Amygdala (tissue), 56 donors: ENCODE measurements at places on chromosomes 13 and 19.
A peak's percentile ranks its signal among the peaks of the same experiment; 100 is the strongest.

- peak; percentile 30 for DNase-seq
Observed at GRCh38 chr13:60397704-60398378, 821 bp downstream of the TDRD3 start.

DNA sequence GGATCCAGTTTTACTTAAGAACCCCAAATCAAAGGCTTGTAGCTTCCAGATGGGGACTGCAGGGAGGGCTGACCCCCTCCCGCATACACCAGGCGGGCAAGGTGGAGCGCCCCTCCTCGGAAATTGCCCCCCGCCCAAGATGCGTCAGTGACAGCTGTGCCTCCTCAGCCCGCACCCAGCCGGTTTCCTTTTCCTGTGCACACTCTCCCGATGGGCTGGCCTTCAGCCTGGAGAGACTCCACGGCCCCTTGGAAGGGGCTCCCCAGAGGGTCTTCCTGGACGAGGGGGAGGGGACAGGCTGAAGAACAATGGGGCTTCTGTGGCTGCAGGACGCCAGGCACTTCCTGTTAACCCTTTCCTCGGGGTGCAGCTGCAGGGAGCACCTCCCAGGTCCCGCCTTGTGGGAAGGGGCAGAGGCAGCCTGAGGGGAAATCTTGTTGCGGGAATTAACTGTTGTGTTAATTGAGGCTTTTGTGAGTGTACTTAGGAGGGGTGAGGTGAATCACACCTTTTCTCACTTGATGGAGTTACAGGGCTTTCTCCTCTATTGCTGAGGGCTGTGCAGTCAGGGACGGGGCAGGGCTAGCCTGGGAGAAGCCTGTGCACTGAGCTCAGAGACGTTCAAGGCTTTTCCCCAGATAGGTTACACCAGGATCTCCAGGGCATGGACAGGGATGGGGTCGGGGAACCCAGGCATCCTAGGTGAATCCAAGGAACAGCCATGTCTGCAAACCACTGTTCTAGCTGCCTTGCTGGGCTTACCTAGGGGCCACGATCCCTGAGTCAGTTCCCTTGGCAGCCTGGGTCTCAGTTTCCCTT, 14.3 kb downstream of the IER2 start:
- no peak for DNase-seq

- DNase-seq = no peak
Observed at GRCh38 chr13:76292726-76293125, 593.5 kb downstream of the KCTD12 start.

- peak; percentile 23 for DNase-seq
Observed at GRCh38 chr19:38793177-38793576, 4.2 kb downstream of the LGALS7B start.

- DNase-seq = no peak
Observed at GRCh38 chr13:46334035-46334822, 52.8 kb downstream of the RUBCNL start.

DNA sequence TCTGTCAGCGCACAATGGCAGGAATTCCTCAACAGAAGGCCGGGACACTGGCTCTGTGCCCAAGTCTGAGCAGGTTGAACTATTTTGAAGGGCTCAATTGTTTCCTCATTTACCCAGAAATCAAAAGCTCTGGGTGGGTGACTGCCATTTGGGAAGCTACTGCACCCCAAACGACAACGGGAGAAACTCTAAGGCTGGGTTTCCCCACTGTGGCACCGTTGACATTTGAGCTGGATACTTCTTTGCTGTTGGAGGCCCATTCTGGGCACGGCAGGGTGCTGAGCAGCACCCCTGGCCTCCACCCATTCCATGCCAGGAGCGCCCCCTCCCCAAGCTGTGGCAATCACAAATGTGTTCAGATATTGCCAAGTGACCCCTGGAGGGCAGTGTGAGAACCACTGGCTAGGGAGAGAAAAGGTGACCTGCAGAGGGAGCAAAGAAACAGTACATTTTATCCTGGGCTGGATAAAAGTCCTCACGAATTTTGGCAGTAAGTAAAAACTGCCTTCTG, 62.5 kb downstream of the RFX2 start:
- DNase-seq = no peak

GRCh38 chr13:31011901-31012654, 79.6 kb downstream of the TEX26 start:
- no peak for DNase-seq

GRCh38 chr13:112346173-112346898, 29.8 kb upstream of the SPACA7 start:
- no peak for DNase-seq

GRCh38 chr19:17868669-17869068, 3.1 kb upstream of the SLC5A5 start:
- DNase-seq = no peak

- DNase-seq = no peak
Observed at GRCh38 chr13:19967621-19968020, 9.1 kb downstream of the ZMYM2 start.

DNA sequence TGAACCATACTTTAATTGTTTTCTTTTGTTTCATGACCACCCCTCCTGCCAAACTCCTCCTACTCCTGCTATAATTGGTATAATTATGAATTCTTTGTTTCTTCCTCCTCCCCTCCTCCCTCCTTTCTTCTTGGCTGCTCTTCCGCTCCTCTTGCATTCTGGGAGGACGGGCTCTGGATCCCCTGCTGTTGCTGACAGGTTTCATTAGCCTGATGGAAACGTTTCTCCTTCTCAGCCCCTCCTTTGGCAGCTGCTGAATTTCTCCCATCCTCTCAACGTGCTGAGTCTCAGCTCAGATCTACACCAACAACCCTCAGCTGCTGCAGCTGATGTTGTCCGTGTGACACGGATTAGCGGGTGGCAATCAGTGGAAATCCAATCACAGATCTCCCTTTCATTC, 97.1 kb upstream of the UBAC2 start:
- DNase-seq = no peak

GRCh38 chr13:91529739-91530482, 131.5 kb downstream of the GPC5 start:
- DNase-seq = no peak

- DNase-seq = no peak
Observed at GRCh38 chr13:40770609-40770933, 419 bp downstream of the MRPS31 start.

DNA sequence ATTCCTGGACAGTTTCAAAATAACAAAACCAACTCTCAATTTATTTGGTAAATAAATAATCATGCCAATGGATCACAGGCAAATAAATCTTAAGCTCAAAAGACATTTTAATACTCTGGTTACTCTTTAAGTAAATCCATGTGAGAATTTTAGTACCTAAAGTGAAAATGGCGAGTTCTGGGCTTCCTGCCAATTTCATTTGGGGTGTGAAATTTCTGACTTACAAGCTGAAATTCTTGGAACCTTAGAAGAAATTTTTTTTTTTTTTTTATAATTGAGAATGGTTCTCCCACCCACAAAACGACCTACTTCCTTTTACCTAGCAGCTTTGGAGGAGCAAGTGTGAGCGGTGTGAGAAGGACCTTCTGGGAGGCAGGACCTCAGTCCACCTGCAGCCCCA, 354.5 kb upstream of the NBEA start:
- DNase-seq = no peak

DNA sequence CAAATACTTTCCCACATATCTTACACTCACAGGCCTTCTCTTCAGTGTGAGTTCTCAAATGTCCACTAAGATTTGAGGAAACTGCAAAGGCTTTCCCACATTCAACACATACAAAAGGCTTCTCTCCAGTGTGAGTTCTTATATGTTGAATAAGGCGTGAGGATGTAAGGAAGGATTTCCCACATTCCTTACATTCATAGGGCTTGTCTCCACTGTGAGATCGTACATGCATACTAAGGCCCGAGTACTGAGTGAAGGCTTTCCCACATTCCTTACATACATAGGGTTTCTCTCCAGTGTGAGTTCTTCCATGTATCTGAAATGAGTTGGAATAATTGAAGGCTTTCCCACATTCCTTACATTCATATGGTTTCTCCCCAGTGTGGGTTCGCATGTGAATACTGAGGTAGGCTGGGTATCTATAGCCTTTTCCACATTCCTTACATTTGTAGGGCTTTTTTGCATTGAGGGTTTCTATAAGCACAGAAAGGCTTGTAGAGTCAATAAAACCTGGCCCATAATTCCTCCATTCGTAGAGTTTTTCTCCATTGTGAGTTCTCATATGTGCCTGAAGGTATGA, 9.6 kb downstream of the ZNF426 start:
- no peak for DNase-seq

DNA sequence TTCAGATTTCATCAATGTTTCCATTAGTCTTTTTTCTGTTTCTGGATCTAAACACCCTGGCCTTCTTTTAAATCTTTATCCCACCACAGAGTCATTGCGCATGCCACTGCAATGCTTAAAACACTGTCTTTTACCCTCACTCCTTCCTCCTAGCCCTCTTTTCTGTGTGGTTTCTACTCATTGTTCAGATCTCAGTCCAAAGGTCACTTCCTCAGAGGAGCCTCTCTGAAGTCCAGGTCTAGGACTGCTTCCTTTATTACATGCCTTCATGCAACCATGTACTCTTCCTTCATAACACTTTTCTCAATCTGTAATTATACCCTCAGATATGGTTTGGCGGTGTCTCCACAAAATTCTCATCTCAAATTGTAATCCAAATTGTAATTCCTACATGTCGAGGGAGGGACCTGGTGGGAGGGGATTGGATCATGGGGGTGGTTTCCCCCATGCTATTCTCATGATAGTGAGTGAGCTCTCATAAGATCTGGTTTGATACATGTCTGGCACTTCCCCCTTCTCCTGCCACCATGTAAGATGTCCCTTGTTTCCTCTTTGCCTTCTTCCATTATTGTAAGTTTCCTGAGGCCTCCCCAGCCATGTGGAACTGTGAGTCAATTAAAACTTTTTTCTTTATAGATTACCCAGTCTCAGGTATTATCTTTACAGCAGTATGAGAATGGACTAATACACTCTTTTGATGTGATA, 808.9 kb downstream of the DIAPH3 start:
- DNase-seq = no peak

DNA sequence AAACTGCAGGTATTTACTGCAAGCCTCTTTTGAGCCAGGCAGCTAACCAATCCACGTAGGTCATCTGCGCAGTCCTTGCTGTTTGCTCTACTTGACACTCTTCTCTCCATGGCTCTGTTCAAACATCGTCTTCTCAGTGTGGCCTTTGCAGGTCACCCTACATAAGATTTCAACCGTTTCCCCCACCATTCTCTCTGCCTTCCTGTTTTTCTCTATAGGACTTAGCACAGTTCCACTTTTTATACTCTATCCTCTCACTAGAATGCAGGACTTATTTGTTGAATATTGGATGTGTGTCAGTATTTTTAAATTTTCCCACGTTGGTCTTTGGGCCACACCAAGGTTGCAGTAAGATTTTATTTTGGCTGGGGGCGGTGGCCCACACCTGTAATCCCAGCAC, 1.7 kb upstream of the FBXW9 start:
- DNase-seq = no peak

DNA sequence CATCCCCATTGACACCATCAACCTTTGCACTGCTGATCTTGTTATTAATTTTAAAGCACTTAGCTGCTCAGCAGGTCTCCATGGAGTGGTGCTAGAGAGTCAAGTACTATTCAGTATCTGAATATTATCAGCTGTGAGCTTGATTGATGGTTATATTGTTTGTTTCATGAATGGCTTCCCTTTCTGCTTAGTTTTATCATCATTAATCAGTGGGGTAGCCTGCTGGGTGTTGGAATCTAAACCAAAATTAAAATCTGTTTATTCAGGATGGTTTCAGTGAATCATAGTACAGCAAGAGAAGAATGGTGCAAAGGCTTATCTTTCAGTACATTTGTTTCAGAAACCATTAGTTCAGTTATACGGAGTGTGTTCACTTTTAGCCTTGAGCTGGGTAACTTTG, 42.5 kb upstream of the SCEL start:
- no peak for DNase-seq

DNA sequence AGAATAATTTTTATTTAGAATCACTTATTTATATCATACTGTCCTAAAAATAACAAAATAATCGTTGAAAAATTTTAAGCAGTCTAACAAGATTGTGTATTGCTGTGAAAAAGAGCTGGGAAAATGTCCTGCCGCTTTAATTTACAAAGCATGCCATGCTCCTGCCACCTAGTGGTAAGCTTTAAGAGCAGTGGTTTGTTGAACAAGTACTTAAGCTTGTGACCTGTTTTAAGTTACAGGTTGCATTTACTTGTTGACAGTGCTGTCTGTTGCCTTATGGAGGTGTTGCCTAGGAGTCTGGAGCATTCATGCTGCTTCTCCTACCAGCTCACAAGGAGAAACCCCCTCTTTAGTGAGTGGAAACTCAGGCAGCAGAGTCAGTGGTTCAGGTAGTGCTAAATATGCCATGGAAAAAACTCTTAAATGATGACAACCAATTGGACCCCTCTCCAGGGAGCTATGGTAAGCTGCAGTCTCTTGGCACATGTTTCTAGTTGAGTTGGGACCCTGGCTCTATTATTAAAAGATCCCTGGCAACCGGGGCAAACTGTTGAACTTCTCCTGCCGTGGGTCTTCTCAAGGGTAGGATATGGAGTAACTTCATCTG, 68.4 kb downstream of the SPATA13 start:
- no peak for DNase-seq

DNA sequence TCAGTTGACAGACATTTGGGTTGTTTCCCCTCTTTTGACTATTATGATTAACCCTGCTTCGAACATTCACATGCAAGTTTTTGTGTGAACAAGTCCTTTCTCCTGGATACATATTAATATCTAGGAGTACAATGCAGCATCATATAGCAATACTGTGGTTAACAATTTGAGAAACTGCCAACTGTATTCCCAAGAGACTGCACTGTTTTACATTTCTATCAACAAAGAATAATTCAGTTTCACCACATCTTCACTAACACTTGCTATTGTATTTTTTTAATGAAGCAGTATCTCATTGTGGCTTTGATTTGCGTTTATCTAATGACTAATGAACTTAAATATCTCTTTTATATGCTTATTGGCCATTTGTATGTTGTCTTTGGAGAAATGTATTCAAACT, 184.6 kb upstream of the NBEA start:
- DNase-seq = no peak

- DNase-seq = no peak
Observed at GRCh38 chr19:28170066-28170465, 1042.9 kb downstream of the UQCRFS1 start.

GRCh38 chr13:74218291-74218690, 84.1 kb upstream of the KLF12 start:
- DNase-seq = no peak

DNA sequence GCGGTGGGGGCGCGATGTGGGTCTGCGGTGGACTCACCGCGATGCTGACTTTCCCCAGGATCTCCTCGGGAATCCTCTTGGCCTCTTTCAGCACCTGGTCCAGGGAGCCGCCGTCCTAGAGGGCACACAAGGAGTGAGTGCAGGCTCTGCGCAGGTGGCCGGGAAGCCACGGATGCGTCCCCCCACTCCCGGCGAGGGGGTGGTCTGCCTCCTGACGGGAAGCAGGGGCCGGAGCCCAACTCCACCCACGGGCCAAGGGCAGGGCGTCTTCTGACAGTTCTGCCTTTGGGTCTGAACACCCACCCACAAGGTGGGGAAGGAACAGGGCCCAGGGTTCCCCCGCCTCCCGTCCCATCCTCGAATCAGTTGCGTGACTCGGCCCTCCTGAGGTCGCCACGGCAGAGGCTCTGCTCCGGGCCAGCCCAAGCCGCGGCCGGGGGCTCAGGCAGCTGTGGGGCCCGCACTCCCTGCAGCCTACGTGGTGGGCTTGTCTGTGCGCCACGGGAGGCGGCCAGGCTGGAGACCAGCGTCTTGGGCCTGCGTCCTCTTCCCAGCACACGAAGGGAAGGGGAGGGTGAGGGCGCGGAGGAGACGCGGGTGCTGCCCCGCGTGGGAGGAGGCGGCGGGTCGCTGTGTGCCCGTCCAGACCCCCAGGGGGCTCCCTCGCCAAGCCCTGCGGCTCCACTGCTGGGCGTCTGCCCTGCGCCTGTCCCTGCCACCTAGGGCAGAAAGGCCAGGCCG, 21.4 kb downstream of the MAP2K2 start:
- no peak for DNase-seq

GRCh38 chr13:45205124-45205523, 4.3 kb upstream of the KCTD4 start:
- no peak for DNase-seq
